Amygdala (tissue), 56 donors: ENCODE measurements at places on chromosomes 7 and 10.

DNA sequence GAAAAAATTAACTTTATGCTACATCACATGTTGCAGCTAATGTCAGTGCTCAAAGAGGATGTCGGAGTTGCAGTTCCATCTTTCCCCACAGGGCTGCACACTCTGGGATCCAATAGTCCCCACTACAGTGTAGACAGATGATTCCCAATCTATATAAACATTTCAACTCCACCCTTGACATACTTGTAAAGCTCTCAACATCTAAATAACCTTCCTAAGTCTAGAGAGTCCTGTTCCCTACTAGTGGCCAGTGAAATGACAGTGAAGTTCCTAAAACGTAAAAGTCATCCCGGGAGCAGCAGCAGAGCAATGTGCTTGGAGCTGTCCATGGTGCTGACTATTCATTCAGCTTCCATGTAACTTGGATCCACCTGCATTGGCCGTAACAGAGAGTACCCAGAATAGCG, 145.1 kb downstream of the GRM8 start:
- peak; percentile 3 for DNase-seq

DNA sequence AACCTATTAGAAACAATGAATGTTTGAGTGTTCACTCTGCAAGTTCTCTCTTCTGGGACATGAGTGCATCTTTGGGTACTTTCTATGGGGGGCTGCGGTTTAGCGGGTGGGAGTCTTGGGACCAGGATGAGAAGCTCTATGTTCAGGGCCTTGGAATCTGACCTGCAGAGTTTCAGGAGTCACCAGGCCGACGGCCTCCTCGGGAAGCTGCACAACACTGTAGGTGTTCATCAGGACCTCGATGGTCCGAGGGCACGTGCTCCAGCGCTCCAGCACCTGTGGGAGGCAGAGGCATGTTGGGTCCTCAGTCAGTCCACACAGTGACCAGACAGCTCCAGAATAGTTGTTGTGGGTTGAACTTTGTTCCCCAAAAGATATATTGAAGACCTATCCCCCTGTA, 8.9 kb upstream of the GBX1 start:
- no peak for DNase-seq

GRCh38 chr7:537911-538634, 18.4 kb upstream of the PDGFA start:
- DNase-seq, result no peak

DNA sequence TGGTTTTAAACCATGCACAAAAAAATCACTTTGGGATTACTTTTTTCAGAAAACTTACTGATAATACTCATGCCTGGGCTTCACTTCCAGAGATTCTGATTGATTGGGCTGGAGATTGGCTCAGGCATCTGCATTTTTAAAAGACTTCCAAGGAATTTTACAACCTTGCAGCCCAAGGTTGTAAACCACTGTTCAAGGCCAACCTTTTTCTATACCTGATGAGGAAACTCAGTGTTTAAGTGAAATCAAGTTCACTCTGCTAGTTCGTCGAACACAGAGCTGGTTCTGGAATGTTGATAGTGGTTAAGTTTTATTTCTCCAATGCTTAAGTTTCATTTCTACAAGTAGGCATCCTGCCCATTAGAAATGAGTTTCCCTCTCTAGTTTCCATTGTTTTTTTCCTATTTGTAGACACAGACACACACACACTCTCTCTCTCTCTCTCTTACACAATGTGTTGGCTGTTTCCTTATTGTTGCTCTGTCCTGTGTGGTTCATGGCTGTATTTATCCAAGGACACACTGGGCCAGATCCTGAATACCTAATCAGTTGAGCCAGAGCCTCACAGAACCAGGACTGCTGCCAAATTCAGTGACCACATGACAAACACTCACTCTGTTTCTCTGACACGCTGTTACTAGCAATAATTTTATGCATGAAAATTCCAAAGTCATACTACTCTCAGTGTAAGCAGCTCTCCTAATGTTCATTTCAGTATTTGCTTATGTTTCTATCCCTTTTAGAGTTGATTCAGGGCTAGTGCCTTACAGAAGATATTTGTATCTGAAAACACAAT, 3.7 kb upstream of the IFIT1B start:
- peak; percentile 66 for DNase-seq
